Posterior cingulate gyrus (tissue), 11 donors: ENCODE measurements at places on chromosomes 7 and 10.

GRCh38 chr10:107269626-107270025 is 105.1 kb upstream of the SORCS1 start:
- no peak for DNase-seq

DNA sequence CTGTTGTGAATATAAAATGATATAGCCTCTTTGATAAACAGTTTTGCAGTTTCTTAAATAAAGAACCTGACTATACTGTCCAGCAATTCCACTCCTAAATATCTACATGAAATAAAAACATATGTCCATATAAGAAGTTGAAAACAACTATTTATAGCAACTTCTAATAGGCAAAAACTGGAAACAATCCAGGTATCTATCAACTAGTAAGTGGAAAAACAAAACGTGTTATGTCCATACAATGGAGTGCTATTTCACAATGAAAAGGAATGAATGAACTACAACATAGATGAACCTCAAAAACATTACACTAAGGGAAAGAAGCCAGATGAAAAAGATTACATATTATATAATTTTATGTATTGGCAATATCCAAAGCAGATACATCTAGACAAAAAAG is 268.9 kb downstream of the CSTF2T start:
- DNase-seq: no peak

- DNase-seq: no peak
Observed at GRCh38 chr7:134056816-134057215, 70.3 kb upstream of the LRGUK start.

- no peak for DNase-seq
Observed at GRCh38 chr7:142808802-142809583, 38.2 kb downstream of the PRSS2 start.
